Fibroblast of pulmonary artery (primary cell): ENCODE measurements at places on chromosomes 11 and 22.

GRCh38 chr22:25572708-25573171 is 8.3 kb downstream of the GRK3 start:
- no peak for DNase-seq

GRCh38 chr11:60933416-60934123 is 9.3 kb downstream of the TMEM132A start:
- DNase-seq: no peak

DNA sequence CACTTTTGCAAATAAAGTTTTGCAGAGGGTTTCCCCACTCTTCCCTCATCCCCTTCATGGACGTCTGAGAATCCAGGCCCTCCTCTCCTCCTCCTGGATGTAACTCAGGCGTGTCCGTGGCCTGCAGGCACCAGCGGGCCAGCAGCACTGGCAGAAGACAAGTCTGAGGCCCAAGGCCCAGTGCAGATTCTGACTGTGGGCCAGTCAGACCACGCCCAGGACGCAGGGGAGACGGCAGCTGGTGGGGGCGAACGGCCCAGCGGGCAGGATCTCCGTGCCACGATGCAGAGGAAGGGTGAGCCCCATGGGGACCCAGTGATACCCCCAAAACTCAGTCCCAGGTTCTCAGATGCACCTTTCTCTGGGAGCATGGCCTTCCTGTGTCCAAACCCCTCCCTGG is 14.4 kb downstream of the TUB start:
- DNase-seq: no peak

GRCh38 chr11:61549662-61550568 is 31.0 kb downstream of the SYT7 start:
- no peak for DNase-seq

DNA sequence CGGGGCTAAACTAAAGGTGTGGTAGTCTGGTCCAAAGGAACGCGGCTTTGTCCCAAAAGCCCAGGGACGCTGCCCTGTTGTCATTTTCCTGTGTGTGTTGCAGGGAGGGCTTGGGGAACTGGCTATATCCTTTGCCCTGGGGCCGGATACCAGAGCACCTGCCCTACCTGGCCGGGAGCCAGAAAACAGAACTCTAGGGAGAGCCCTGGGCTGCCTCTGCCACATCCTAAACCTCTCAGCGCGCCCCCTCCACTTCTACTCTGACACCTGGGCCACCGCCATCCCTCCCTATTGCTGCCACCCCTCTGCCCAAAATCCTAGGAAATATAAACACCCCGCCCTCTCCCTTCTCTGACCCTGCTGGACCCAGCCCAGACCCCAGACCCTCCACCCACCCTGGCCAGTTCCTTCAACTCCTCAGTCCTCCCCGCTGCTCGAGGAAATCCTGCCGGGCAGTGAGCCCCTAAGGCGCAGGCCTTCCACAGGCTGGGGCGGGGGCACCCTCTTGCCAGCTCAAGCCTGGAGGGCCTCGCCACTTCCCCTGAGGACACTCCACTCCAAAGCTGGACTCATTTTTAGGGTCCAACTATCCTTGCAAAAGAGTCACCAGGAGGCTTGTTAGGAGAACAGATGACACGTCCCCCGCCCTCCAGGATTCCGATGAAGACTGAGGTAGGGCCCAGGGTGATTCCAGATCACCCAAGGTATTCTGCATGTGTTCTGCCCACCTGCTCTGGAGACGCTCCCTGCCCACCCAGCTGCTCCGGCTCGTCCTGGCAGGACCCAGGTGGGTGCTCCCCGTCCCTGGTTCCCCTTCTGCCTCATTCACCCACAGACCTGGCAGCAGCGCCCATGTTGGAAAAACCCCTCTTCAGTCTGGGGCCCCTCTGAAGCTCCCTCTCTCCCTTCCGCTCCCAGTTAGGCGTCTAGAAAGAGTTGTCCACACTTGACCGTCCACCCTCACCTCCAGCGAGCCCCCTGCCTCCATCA is 12.2 kb downstream of the KCTD17 start:
- DNase-seq: no peak

DNA sequence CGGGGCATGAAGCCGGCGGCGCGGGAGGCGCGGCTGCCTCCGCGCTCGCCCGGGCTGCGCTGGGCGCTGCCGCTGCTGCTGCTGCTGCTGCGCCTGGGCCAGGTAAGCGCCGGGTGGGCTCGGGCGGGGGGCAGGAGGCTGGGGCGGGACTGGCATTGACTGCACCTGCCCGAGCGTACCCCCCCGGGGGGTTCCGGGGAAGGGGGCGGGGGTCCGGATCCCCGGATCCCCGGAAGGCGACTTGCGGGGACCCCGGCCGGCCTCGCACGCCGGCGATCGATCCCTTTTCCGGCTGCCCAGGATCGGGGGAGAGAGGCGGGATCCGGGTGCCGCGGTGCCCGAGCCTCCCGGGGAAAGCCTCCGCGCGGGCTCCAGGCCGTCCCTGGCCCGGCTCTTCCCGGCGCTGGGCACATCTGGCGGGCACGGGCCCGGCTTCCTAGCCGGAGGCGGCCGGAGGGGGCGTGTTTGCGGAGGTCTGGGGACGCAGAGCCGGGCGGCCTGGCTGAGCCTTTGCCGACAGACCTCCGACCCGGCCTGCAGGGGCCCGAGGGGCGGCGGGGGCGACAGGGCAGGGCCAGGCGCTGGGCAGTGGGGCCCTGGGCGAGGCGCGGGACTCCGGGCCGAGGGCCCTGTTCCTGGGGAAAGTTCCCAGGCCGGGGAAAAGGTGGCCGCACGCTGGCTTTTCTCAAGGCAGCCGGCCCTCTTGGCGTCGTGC is 705 bp downstream of the PTPRJ start:
- peak; percentile 41 for DNase-seq

GRCh38 chr11:46632502-46632901 is 15.1 kb downstream of the ATG13 start:
- no peak for DNase-seq

GRCh38 chr11:16859651-16860050 is 121.2 kb downstream of the C11orf58 start:
- no peak for DNase-seq

DNA sequence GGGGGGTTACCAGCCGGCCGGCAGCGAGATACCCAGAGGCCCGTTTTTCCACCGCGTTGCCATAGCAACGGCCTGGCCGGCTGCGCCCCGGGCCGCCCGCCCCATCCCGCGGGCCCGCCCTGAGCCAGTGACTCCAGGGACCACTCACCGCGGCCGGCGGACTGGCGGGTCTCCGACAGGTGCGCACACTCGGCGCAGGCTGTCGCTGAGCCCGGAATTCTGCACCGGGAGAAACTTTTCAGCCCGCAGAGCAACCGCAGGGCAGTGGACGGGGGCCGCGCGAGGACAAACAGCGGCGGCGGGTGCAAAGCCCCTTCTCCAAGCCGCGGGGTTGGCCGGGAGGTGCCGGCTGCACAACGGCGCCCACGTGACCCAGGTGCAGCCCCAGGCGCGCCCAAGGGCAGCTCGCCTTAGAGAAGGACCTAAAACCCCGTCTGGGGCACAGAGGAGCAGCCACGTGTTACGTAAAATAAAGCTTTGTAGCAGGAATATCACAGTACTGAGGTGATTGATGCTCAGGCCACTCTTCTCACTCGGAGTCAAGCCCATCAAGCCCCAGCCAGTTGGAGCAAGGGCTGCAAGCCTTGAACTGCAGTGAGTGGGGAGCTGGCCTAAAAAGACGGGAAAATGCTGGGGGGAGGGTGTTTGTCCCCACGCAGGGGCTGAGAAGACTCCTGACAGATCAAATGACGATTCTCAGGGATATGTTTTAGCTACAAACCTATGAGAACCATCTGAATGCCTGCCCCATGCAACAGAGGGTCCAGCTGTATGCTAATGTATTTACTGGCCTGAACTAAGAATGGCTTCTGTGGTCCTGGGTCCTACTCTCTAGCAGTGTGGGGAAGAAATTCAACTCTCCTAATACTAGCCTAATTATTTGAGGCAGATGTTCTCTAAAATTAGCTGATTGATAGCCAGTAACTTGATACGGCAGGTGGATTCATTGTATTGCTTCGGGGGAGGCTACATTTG is at the start of gene STK33:
Gene STK33 (minus strand): TSS at position 294 of the 975 bp plus-strand sequence. CDS start 119,323 bp downstream, outside the sequence.
- DNase-seq: peak; percentile 29

DNA sequence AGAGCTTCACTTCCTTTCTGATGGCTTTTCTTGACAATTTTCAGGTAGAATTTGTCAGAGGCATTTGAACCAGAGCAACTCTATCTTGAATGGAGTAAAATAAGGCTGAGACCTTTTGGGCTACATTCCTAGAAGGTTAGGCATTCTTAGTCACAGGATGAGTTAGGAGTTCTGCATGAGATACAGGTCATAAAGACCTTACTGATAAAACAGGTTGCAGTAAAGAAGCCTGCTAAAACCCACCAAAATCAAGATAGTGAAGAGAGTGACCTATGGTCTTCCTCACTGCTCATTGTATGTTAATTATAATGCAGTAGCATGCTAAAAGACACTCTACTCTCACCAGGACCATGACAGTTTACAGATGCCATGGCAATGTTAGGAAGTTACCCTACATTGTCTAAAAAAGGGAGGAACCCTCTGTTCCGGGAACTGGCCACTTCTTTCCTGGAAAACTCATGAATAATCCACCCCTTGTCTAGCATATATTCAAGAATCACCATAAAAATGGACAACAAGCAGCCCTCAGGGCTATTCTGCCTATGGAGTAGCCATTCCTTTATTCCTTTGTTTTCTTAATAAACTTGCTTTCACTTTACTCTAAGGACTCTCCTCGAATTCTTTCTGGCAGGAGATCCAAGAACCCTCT is 1519.7 kb upstream of the TENM4 start:
- DNase-seq: no peak

DNA sequence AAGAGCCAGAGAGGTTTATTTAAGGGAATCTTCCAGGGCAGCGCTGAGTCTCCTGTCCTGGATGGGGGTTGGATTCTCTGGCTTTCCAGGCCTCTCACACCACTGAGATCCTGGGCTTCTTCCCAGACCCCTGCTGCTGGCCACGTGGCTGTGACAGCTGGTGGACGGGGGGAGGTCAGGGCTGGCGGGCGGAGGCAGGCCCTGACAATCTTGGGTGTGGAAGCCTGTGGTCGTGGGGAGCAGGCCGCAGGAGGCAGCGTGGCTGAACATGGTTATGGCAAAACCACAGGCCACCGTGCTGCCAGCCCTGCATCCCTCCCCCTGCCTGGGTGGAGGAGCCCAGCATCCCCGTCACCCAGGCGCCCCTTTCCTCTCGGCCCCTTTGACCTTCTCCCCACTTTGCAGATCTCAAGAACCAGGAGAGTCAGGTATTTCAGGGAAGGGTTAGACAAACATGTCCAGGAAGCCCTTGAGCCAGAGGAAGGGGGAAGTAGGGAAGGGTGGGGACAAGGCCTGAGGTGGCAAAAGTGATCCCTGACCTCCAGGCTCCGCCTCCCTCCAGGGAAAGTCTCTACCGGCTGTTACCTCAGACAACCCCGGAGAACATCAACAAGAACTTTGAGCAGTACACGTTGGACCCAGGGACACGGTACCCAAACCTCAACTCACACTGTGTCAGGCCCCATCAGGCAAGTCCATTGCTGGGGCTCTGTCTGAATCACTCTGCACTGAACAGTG is 111.8 kb downstream of the MICAL2 start:
- no peak for DNase-seq

- DNase-seq: no peak
These were observed 11.3 kb downstream of the TRIM29 start for GRCh38 chr11:120126620-120127019.

DNA sequence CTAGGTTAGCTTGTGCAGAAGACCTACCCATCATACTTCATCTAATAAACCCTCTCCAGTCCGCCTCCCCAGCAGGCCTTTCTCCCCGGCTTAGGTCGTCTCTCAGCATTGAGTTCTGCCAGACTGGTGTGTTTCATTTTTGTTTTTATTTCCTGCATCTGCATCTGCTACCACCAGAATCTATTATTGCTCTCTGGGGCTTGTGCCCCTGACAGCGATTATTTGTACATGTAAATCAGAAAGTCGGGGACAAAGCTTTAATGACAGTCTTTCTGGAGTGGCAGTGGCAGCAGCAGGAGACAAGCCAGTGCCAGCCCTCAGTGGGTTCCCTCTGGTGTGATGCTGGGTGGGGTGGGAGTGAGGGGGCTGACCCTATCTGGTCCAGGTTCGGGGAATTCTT is 127.5 kb downstream of the PKNOX2 start:
- DNase-seq: no peak

GRCh38 chr11:15347969-15348734 is 233.4 kb downstream of the INSC start:
- DNase-seq: no peak
